ENCODE measurements at places on chromosomes 6 and 20.

- no peak for DNase-seq
Observed at GRCh38 chr6:68128211-68128610, 506.9 kb upstream of the ADGRB3 start.

DNA sequence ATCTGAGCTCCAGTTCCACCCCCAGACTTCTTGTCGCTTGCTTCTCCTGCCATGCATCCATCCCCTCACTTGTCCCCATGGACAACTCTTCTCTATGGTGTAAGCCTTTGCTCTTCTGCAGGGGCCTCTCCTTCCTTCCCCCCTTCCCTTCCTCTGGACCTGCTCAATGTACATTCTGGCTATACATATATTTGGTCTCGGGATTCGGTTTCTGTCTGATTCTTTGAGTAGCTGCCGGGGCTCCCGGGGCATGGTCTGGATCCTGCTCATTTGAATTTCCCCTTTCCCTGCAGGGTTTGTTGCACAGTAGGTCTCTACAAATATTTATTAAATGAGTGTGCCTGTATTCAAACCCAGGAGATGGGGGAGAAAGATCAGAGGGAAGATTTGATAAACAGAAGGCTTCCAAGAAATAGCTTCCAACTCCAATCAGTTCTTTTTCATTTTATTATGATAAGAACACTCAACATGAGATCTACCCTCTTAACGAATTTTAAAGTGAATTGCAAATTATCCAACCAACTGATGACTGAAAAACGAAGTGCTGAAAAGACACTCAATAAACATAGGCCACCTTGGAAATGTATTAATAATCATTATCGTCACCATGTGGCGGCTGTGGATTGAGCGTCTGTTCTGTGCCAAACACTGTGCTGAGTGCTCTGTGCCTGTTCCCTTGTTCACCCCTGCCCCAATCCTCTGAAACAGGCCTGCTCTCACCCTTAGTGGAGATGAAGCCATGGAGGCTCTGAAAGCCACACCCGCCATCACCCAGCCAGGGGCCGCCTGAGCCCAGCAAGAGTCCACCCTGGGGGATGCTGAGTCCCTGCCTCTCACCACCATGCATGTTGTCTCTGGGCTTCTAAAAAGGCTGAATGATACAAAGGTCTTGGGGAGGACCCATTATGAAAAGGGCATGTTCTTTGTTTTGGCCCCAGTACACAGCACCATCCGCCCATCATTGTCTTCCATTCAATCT lies 34.3 kb upstream of the APCDD1L start:
- DNase-seq: no peak

DNA sequence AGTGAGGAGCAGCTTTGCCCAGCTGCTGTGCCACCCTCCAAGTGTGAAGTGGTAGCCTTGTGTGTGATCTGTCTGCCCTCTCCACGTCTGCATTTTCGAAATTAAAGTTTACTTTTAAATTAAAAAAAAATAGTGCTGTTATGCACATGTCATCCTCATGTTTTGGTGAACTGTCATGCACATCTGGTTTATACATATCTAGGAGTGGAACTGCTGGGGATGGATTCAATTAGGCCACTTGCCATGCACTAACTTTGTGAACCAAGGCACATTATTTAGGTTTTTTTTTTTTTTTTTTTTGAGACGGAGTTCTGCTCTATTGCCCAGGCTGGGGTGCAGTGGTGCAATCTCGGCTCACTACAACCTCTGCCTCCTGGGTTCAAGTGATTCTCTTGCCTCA lies 3.6 kb downstream of the GTSF1L start:
- no peak for DNase-seq

GRCh38 chr6:132749111-132749510 lies 8.6 kb downstream of the VNN2 start:
- DNase-seq: no peak

- DNase-seq: peak; percentile 45
Observed at GRCh38 chr6:134267917-134268361, 50.0 kb downstream of the SGK1 start.

DNA sequence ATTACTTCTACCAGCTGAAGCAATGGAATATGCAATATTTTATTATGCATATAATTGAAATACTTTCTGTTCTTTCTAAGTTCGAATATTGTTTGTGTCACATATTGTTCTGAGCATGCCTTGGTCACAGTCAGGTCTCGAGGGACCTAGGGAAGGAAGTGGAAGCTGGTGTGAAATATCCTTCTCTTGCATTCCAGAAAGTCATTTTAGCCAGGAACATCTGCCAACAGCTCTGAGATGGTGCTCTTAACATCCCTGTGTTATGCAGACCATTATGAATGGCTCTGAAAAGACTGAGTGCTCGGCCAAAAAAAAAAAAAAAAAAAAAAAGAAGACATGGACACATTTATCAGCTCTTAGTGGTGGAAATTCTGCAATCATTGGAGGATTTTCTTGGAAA lies 132.7 kb upstream of the JAG1 start:
- DNase-seq: no peak

- DNase-seq: peak; percentile 73
Observed at GRCh38 chr6:84052204-84052882, 18.8 kb downstream of the MRAP2 start.

DNA sequence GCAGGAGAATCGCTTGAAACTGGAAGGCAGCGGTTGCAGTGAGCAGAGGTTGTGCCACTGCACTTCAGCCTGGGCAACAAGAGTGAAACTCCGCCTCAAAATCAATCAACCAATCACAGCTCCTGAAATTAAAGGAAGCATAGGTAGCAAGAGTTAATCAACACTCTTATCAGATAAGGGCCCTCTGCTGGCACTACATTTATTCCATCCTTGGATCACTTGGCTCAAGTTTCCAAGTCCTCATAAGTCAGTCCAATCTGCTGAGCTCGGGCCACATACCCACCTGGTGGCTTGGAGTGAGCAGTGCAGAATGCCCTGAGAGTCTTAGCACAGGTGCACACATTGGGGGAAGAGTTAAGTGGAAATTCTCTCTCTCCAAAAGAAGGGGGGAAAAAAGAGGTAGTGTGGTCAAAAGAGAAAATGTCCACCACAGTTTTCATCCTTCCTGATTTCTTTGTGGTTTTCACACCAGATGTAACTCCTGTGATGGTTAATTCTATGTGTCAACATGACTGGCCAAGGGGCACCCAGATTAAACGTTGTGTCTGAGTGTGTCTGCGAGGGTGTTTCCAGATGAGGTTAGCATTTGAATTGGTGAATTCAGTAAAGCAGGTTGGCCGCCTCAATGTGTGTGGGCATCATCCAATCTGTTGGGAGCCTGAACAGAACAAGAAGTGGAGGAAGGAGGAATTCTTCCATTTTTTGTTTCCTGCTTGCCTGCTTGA lies 14.2 kb upstream of the FAM8A1 start:
- DNase-seq: no peak

DNA sequence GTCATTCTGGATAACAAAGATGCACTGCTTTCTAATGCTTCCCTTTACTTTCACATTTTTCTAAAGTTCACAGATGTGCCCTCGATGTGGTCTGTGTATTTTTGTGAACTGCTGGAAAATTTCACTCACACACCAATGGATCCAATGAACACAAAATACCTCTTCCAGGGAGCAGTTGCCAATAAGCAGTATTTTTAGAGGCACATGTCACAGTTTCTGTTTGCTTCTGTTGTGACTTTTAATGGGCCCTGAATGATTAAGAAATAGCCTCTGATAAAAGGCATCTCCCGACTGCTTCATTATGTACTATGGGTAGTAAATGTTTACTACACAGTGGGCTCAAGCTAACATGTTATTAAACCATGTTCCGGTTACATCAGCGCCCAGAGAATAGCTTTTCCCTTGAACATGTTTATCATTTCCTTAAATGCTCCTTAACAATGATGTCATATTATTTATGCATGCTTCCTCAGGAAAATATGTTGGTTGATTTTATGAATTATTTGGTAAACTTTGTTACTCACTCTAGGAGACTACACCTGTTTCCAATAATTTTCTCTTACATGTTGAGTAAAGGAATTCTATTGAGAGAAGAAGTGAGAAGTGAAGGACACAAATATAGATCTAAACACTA lies 188.0 kb downstream of the KCNQ5 start:
- no peak for DNase-seq

DNA sequence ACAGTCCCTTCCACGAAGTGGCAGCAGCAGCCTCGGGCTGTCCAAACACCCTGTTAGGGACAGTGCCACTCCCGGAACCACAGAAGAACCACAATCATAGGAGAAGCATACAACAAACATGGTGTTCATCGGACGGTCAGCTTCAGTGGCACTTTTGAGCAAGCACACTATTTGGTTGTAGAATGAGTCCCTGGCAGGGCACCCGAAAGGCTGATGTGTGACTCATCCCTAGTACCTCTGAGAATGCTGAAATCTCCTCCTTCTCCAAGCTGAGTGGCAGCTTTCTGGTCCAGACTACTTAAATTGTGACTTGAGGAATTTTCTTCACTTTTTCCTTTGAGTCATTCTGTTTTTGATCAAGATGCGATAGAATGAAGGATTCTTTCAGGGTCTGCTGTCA lies 282.5 kb downstream of the ESR1 start:
- DNase-seq: no peak

DNA sequence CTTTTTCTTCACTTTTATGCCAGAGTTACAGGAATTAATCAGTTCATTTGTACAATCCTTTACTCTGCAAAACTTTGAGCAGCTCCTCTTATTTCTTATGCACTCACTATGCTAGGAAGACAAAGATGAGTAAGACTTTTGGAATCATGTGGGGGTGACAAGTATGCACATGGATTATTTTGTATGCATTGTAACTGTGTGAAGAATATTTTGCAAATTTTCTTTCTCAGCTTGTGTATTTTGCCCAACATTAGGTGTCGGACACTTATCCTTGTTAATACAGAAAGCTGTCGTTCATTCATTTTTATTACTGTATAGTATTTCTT lies 88.6 kb downstream of the PPP1R14C start:
- no peak for DNase-seq

DNA sequence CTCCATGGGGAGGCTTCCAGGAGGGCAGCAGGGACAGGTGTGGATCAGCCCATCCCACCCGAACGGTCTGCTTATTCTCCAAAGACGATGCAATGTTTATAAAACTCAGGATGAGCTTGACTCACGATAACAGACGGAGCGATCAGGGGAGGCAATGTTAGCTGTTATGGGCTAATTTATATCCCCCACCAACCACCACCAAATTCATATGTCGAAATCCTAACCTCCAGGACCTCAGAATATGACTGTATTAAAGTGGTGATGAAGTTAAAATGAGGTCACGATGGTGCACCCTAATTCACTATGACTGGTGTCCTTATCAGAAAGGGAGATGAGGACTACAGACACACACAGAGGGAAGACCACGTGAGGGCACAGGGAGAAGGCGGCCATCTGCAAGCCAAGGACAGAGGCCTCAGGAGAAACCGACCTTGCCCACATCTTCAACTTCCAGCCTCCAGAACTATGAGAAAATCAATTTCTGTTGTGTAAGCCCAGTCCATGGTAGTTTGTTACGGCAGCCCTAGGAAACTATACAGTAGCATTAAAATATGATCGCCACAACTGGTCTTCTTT lies 7.0 kb downstream of the ADTRP start:
- DNase-seq: no peak

- DNase-seq: no peak
Observed at GRCh38 chr6:1039191-1039590, 272.7 kb upstream of the FOXQ1 start.

GRCh38 chr20:20412750-20413149 lies 44.8 kb downstream of the INSM1 start:
- no peak for DNase-seq

DNA sequence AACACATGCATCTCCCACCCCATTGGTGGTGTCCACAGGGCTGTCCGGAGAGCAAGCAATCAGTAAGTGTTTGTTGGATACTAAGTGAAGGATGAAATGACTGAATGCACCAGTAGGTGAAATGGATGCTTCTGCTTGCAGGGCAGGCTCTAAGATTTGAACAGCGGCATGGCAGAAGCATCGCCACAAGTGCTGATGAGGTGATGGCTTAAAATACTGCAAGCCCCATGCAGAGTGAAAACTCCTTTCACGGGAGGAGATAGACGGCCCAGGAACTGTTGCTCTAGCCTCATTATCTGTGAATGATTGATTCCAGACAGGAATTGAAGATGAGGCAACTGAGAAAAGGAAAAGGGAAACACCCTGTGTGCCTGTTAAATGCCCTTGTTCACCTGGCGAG lies 158.9 kb downstream of the LY86 start:
- no peak for DNase-seq

DNA sequence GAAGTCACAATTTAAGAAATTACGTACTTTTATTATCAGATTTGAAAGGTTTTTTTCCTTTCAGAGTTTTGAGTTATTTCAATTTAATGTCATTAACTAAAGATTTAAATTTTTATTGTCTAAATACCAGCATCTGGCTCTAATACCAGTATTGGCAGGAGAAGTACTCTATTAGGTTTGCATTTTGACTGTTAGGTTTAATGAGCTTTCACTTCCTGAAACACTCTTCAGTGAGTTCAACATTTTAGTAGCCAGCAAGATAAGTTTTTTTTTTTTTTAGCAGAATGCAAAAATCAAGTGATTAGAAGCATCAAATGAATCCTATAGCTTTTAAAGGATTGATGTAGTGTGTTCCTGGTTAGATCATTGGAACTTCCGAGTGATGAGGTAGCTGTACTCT lies 34.0 kb upstream of the SCGN start:
- DNase-seq: no peak

GRCh38 chr20:51092338-51092737 lies 69.4 kb upstream of the KCNG1 start:
- DNase-seq: peak; percentile 57

GRCh38 chr6:20511852-20512251 lies 22.4 kb upstream of the CDKAL1 start:
- no peak for DNase-seq

- no peak for DNase-seq
Observed at GRCh38 chr20:22374066-22374465, 210.3 kb downstream of the FOXA2 start.

GRCh38 chr20:40990542-40991120 lies 38.0 kb upstream of the TOP1 start:
- DNase-seq: peak; percentile 64

- no peak for DNase-seq
Observed at GRCh38 chr6:79705456-79705995, 74.4 kb downstream of the SH3BGRL2 start.

DNA sequence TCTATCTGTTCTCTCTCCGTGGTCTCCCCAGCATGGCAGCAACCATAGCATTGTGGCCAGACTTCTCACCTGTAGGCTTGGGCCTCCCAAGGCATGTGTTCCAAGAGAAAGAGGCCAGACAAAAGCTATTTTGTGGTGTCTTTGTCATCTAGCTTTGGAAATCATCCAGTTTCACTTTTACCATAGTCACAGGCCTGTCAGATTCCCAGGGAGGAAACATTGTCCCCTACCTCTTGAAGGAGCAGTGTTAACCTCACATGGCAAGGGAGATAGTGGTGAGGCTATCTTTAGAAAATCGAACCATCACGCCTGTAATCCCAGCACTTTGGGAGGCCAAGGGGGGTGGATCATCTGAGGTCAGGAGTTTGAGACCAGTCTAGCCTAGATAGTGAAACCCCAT lies 42.3 kb upstream of the RALGAPA2 start:
- DNase-seq: no peak
